ENCODE measurements at places on chromosomes 6 and 20.

DNA sequence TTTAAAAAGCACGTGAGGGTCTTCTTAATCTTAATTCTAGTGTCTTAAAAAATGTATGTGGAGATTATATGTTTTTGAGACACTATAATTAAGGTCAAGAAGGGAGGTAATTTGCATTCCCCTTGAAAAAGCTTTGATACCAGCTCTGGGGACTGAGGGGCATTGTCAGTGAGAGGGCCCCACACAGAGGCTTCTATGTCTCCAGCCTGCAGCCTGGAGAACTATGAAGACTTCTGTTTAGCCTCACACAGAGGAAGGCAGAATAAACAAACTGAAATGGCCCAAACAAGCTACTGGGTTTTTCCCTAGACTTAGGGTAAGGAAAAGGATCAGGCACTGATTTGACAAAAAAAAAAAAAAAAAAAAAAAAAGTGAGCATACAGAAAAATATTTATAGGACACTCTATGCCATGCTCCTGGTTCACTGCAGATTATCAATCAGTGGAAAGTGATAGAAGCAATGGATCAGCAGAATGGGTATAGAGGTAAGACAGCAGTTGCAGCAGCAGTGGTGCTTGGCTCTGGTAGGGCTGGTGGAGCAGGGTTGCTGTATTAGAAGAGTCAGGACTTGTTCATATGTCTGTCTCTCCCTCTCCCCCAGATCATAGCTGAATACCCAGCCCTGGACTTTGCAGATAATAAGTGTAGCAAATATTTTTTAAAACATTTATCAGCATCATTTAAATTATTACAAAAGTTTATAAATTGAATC is 85.4 kb downstream of the KLHL32 start:
- no peak for DNase-seq

DNA sequence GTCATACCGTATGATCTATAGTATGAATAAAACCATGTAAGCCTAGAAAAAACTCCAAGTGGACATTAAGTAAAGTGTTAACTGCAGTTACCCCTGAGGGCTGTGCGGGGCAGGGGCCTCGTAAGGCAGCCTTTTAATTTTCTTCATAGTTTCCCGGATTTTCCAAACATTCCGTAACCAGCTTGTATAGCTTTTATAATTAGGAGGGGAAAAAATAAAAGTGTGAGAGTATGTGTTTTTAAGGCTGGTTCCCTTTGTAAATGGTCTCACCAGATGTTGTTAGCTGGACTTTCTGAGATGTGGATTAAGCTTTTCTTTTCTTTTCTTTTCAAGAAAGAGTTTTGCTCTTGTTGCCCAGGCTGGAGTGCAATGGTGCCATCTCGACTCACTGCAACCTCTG is 7.0 kb downstream of the KIAA1755 start:
- no peak for DNase-seq

GRCh38 chr6:160507420-160507819 is 156.7 kb downstream of the LPA start:
- no peak for DNase-seq

DNA sequence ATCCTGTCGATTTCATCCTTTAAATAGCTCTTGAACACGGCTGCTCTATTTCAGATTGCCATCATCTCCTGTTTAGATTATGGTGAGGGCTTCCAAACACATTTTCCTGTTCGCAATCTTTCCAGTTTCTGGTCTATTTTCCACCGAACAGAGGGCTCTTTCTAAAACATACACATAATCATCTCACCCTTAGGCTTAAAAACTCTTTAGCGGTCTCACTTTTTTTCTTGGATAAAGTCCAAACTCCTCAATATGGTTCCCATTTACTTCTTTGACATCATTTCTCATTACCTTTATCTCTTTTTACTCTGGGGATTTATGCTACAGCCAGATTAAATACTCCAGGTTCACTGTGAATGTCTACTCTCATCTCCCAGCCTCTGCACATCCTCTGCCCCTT is 103.4 kb upstream of the STMND1 start:
- no peak for DNase-seq

- DNase-seq: no peak
These were observed 100.1 kb upstream of the SUPT3H start for GRCh38 chr6:45477790-45478189.

DNA sequence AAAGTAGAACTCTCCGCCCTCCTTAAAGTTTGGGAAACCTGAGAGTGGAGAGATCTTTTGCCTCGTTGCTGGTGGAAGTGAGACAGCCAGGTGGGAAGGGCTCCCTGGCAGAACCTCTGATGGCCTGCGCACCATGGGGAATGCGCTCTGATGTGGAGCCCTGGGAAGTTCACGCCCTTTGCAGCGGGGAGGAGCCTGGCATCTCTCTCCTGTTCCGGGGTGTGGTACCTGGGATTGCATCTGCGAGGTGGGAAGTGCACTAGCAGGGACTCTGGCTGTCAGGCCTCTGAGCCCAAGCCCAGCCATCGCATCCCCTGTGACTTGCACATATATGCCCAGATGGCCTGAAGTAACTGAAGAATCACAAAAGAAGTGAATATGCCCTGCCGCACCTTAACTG is 159.8 kb downstream of the AKAP7 start:
- DNase-seq: no peak

GRCh38 chr6:163745536-163746400 is 331.2 kb downstream of the QKI start:
- peak; percentile 52 for DNase-seq

DNA sequence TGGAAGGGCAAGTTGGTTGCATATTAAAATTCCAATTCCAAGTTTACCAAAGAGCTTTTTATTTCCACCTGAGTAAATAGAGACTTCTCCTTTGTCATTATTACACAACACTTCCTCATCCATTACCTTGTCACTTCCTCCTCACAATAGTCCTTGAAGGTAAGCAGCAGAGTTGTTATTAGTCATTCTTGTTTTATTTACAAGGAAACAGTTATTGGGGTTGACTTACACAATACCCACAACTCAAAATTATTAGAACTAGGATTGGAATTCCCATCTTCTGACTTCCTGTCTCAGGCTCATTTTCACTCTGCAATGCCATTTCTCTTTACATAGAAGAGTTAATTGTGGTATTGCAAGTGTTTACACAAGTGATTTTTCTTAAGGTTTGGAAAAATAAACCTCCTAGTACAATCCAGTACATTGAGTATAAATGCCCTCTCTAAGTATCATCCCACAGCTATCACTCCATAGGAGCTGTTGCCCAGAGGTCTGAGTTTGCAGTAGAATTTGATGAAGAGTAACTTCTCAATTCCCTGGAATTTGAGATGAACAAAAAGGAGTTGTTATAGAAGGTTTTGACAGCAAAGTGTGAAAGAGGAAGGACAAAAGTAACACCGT is 28.9 kb upstream of the MTRF1L start:
- DNase-seq: no peak

DNA sequence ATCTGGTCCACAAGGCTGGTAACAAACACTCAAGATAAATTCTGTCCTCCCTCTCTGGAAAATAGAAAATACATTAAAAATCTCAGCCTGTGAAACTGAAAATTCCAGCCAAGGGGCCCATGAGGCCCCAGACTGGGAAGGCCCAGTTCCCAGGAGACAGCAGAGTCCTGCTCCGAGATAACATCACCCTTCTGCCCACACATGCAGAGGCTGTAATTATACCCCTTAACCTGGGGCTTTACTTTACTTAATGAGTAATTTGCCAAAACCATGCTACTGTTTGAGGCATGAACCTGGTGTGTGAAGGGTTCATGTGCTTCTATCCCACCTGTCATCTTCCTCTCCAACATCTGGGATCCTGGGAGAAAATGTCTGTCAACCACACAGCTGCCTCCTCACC is 398.9 kb upstream of the SULF2 start:
- no peak for DNase-seq

GRCh38 chr6:75893058-75893775 is 144.2 kb downstream of the MYO6 start:
- DNase-seq: peak; percentile 66

DNA sequence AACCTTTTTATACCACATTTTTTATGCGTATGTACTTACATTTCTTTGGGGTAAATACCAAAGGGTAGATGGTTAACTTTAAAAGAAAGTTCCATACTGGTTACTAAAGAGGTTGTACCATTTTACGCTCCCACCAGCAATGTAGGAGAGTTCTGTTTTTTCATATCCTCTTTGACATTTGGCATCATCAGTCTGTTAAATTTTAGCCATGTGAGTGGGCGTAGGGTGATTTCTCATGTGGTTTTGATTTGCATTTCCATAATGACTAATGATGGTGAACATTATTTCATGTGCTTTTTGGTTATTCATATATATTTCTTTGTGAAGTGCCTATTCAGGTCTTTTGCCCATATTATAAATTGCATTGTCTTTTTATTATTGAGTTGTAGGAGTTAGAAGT is 194.2 kb downstream of the PRL start:
- no peak for DNase-seq

- no peak for DNase-seq
These were observed 136.3 kb downstream of the PREX1 start for GRCh38 chr20:48691523-48691922.

DNA sequence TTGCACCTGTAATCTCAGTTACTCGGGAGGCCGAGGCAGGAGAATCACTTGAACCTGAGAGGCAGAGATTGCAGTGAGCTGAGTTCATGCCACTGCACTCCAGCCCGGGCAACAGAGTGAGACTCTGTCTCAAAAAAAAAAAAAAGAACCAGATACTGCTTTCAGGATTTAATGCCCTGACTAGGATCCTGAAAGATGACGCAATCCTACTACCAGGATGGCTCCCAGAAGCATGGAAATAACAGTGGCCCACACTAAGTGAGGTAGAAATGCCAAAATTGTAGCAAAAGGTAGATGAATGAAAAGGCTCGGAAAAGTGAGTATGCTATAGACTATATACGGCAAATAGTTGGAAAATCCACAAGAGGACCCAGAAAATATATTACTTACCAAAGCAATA is 23.8 kb upstream of the KHDC1 start:
- no peak for DNase-seq

GRCh38 chr20:50624351-50625016 is 66.9 kb downstream of the RIPOR3 start:
- DNase-seq: no peak

DNA sequence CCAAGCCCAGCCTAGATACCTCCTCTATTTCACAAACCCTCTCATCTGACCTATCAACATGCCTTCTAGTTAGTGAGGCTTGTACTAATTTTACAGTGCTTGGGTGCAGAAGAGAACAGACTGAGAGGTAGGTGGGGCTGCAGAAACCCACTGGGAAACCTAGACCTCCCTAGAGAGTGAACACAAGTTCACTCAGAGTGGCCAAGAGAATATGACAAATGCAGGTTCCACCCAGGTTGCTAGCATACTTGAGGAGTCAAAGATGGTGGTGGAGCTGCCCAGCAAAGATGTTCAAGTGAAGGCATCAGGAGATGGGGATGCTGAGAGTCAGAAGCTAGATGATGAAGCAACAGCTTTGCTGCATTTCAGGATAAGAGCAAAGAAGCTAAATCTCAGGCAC is 337.0 kb downstream of the PTPRT start:
- DNase-seq: no peak

- DNase-seq: no peak
These were observed 83.7 kb downstream of the SLC22A3 start for GRCh38 chr6:160431791-160432404.

DNA sequence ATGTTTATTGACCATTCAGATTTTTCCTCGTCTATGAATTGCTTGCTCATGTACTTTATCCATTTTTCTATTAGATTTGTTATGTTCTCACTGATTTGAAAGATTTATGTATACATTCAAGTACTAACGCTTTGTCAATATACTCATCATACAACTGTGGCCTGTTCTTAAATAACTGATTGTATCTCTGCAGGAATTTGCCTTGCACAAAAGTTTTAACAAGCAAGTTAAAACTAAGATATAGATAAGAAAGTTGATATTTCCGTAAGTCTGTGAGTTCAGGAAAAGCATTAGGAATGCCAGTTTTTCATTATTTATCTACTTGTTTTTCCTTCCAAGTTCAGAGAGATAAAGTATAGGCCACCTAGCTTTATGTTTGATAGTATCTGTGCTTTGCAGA is 95.2 kb downstream of the PDE7B start:
- no peak for DNase-seq
